Fibroblast of skin of back (primary cell): ENCODE measurements at places on chromosomes 4 and X.
A peak's percentile ranks its signal among the peaks of the same experiment; 100 is the strongest.

GRCh38 chr4:100981447-100982204 is 365.7 kb downstream of the PPP3CA start:
- peak; percentile 42 for DNase-seq

GRCh38 chrX:65195621-65196020 is 219.4 kb upstream of the ZC4H2 start:
- DNase-seq = no peak

GRCh38 chr4:34731070-34731469 is 1513.2 kb downstream of the ARAP2 start:
- DNase-seq = peak; percentile 17

DNA sequence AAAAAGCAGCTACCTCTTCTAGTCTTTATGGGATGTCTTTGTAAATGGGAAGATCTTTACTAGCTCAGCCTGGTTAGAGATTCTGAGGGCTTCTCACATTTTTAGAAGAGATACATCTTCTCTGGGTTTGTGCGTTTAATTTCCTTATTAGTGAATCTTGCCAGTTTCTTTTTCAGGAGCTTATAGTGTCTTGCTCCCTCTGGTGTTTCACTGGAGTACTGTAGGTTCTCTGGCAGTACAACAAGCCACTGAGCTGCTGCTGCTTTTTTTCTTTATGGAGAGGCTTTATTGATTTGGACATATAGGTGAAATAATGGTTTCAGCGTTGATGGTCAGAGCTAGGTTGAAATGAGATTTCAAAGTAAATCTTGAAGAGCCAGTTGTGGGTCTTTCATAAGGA is 82.9 kb downstream of the LAS1L start:
- DNase-seq = peak; percentile 3

DNA sequence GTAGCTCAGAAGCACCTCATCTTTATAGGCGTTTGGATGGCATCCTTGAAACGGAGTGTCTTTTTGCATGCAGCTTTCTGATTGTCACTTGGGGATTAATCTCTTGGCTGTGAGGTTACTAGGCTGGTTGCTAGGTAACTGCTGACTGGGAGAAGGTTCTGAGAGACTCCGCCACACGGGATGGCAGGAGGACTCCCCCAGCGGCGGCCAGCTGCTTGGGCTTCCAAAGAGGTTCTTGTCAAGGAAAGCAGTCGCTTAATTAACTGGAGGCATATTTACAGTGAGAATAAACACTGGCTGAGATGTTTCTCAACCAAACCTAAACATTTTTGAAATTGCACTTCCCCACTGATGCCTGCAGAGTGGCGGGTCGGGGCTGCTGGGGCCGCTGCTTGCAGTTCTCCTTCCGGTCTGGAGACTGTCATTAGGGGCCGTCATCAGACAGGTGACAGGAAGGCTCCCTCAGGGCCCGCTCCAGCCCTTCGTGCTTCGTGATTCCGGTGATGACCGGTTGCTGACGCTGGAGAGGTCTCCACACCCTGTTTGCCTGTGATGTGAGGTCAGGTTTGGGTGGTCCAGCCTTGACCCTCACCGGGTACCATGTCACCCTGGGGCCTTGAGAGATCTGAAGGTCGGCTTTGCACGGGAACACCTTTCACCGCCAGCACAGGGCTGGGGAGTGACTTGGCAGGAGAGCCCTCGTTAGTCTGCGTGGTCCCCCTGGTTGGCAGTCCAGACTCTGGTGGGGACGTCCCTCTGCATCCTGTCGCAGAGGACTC is 9.1 kb downstream of the NSG1 start:
- DNase-seq = peak; percentile 37
